Left renal pelvis (tissue), 4 donors: ENCODE measurements at places on chromosomes 3 and 15. TPM values are rescaled to one million over a fixed set of nuclear protein-coding genes. Genes with fewer than 3 reads are reported as not detected.

DNA sequence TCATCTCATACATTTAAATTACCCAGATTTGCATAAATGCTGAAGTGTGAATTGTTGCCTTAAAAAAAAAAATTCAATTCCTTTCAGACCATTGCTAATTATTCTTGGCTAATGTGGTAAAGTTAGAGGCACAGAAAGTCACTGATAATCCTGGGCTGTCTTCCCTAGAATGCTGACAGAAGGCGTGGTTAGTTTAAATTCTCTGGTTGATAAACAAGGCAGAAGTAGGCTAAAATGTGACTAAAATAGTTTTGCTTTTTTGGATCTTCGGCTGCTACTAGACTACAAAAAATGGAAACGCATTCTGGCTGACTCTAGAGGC, 193.7 kb downstream of the OTOL1 start:
- no peak for DNase-seq

MCTP2 gene
- polyA plus RNA-seq, result 19.0 TPM

- DNase-seq, result no peak
Measured at GRCh38 chr3:162332344-162332743, 835.7 kb downstream of the OTOL1 start.

DNA sequence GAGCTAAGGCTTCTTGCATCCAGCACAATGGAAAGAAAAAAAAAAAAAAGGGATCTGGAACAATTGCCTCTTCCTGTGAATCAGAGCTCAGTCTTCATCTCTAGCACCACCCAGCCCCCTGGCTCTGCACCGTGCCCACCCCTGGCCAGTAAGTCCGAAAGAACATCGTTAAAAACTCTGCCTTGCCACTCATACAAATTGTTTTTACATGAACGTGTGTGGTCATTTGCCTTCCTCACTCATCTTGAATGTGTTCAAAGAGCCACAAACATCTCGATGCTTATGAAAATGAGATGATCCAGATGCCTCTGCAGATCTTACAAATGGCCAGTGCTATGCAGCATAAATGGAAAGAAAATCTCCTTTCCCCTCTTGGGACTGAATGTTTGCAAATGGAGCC, 400.0 kb upstream of the PPP2R3A start:
- no peak for DNase-seq

- no peak for DNase-seq
Measured at GRCh38 chr15:101481381-101481705, 8.2 kb downstream of the PCSK6 start.

GOLGA8H gene
- polyA plus RNA-seq, result 0.88 TPM

SOX14 gene
- not detected for polyA plus RNA-seq

CAPN3 gene
- 26.9 TPM for polyA plus RNA-seq

SLC25A20 gene
- polyA plus RNA-seq, result 18.1 TPM

GRCh38 chr3:2133146-2133545, 34.5 kb downstream of the CNTN4 start:
- no peak for DNase-seq

DNA sequence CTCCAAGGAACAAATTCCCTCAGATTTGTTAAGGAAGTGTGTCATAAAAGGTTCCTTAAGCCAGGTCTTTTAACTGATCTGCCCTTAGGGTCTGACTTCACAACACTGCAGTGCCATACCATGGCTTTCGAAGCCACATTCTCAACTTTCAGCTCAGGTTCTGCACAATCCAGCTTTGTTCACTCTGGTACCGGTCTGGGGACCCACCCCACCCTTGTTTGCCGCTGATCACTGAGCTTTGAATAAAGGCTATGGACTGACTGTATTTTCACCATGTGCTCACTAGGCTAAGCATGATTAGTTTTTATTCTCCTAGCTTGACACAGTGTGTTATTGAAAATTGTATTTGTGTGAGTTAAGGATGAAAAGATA, 15.9 kb downstream of the SNX1 start:
- no peak for DNase-seq

GRCh38 chr3:134374791-134375581, 739 bp upstream of the AMOTL2 start:
- DNase-seq, result no peak

DNA sequence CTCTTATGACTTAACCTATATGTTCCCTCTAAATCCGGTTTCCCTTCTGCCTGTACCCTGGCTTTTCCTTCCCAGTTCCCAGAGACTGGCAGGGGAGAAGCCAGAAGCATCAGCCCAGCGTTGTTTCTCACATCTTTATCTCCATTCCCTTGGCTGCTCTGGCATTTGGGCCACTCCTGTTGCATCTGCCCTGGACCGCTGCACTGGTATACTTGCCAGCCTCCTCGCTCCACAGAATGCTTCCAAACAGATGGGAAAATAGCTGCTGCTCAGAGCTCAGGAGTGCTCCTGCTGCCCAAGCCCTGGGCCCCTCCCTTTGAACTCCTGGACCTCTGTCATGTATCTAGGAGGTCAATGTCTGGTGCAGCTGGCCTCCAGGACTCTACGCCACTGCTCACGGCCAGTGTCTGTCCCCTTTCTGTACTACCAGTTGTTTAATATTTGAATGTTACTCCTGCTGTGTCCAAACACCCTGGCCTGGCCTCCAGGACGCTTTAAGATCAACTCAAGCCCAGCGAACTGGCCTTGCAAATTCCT, 6.8 kb downstream of the SPINT1 start:
- DNase-seq, result no peak

RBP2 gene
- 0.48 TPM for polyA plus RNA-seq

GLCE gene
- 45.9 TPM for polyA plus RNA-seq

GRCh38 chr3:34934660-34935059, 704.7 kb upstream of the ARPP21 start:
- no peak for DNase-seq

DNA sequence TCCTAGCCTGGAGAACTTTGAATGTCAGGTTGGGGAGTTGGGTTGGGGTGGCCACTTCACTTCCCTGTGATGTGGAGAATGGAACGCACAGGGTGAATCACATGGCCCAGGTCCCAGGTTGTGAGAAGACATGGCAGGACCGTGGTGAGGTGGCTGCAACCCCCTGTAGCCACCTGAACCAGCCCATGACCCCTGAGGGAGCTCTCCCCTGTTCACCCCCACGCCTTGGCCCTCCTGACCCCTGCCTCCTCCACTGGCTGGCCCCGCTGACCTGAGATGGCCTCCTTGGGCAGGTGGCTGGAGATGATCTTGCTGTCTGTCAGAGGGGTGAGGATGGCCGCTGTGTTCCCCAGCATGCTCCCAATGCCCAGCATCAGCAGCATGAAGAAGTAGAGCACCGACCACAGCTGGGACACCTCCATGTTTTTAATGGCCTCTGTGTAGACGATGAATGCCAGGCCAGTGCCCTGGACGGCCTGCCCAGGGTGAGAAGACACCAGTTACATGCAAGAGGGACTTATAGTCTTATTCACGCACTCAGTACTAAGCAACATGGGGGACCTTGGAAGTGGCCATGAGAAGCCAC, 31.0 kb downstream of the SLC6A20 start:
- no peak for DNase-seq

ILDR1 gene
- polyA plus RNA-seq, result 8.9 TPM

- no peak for DNase-seq
Measured at GRCh38 chr15:67335534-67336222, 81.1 kb downstream of the IQCH start.
